CD14-positive monocyte (primary cell): ENCODE measurements at places on chromosomes 2 and 18. TPM values are rescaled to one million over a fixed set of nuclear protein-coding genes. Genes with fewer than 3 reads are reported as not detected.

- H3K4me3 ChIP-seq: no peak overlapping the region
- H3K4me1 ChIP-seq: no peaks in the 10 kb centered on the region
- no peak for DNase-seq
- H3K27me3 ChIP-seq: no peaks in the 10 kb centered on the region
Observed at GRCh38 chr2:203625701-203626100, 80.7 kb upstream of the CD28 start.

TEX44 gene
- polyA plus RNA-seq: not detected in 2 replicates

G6PC2 gene
- not detected for polyA plus RNA-seq

DNA sequence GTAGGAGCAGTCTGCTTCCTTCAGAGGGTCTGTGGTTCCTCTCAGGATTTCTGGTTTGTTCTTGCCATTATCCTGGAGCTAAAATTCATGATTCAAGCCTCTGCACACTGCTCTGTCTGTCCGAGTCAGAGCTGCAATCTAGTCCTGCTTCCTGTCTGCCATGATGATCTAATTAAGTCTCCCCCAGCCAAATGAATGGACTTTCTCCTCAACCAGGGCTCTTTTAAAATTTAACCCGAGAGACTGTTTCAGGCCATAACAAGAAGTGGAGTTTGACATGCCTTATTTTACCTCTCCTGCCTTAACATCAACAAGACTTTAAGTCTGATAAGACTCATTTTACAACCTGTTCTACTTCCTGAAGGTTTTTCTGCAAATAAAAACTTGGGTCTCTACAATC lies 1009.6 kb upstream of the DDX18 start:
- H3K27me3 ChIP-seq: no peaks in the 10 kb centered on the region
- no peak overlapping the region for H3K4me3 ChIP-seq
- no peak overlapping the region for H3K27ac ChIP-seq
- H3K36me3 ChIP-seq: no peaks in the 10 kb centered on the region
- DNase-seq: no peak

DNA sequence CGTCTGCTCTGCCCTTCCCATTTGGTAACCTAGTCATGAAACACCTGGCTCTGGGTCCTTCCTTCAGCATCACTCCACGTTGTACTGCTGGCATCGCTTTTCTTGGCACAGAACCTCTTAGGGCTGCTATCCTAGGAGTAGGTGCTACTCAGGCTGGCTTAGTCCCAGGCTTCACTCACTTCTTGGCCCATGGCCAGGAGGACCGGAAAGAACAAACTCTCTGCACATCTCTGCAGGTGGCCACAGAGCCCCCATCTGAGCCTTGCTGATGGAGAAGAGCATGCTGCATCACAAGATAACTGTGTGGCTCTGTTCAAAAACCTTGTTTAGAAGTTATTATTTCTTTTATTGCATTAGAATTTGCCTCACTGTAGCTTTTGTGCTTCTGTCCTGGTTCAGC lies 447.2 kb upstream of the TNP1 start:
- no peaks in the 10 kb centered on the region for H3K4me1 ChIP-seq
- no peak overlapping the region for H3K4me3 ChIP-seq
- peaks cover 78% of the 10 kb centered on the region for H3K27me3 ChIP-seq
- no peak for DNase-seq
- no peak overlapping the region for H3K27ac ChIP-seq

GRCh38 chr18:62085756-62086155 lies 101.1 kb downstream of the PIGN start:
- H3K4me3 ChIP-seq: no peak overlapping the region
- peak overlapping the region; percentile 5 for H3K27ac ChIP-seq
- H3K36me3 ChIP-seq: peaks cover 6% of the 10 kb centered on the region

- no peaks in the 10 kb centered on the region for H3K36me3 ChIP-seq
- no peak for DNase-seq
- H3K4me3 ChIP-seq: no peak overlapping the region
- no peaks in the 10 kb centered on the region for H3K4me1 ChIP-seq
Observed at GRCh38 chr2:212619954-212620353, 81.4 kb upstream of the ERBB4 start.

- H3K36me3 ChIP-seq: no peaks in the 10 kb centered on the region
- H3K27me3 ChIP-seq: no peaks in the 10 kb centered on the region
- no peak for DNase-seq
- no peaks in the 10 kb centered on the region for H3K4me1 ChIP-seq
Observed at GRCh38 chr2:111689941-111690340, 194.1 kb downstream of the ANAPC1 start.

- no peak overlapping the region for H3K4me3 ChIP-seq
- no peak overlapping the region for H3K27ac ChIP-seq
- H3K36me3 ChIP-seq: no peaks in the 10 kb centered on the region
- DNase-seq: peak; percentile 3
- H3K27me3 ChIP-seq: no peaks in the 10 kb centered on the region
Observed at GRCh38 chr2:166180951-166181812, 53.4 kb upstream of the SCN1A start.

LHCGR gene
- not detected in 2 replicates for polyA plus RNA-seq

DNA sequence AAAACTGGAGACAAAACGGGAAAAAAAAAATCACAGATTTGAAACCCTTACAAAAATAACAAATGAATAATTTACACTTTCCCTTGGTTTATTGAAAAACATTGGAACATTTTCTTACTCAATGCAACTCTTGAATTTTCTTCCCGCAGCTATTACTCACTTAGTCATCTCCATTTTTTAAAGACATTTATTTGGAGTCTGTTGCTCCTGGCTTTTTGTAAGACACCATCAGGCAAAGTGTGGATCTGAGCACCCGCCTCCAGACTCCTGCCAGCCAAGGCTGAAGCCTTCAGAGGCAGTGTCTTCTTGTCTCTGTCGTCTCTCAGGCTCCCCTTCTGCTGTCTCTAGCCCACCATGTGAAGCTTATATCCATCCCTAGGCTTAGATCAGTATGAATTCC lies 46.2 kb downstream of the TRIB2 start:
- DNase-seq: no peak
- no peaks in the 10 kb centered on the region for H3K36me3 ChIP-seq
- no peak overlapping the region for H3K27ac ChIP-seq

AQP12B gene
- not detected for polyA plus RNA-seq

GRCh38 chr2:43169099-43169945 lies 57.1 kb downstream of the ZFP36L2 start:
- peak overlapping the region; percentile 30 for H3K4me3 ChIP-seq
- no peaks in the 10 kb centered on the region for H3K36me3 ChIP-seq
- H3K4me1 ChIP-seq: peaks cover 84% of the 10 kb centered on the region
- no peak for DNase-seq
- no peaks in the 10 kb centered on the region for H3K27me3 ChIP-seq
- H3K27ac ChIP-seq: peak overlapping the region; percentile 91

CFAP65 gene
- not detected for polyA plus RNA-seq

- no peak overlapping the region for H3K27ac ChIP-seq
- H3K27me3 ChIP-seq: no peaks in the 10 kb centered on the region
- H3K36me3 ChIP-seq: no peaks in the 10 kb centered on the region
- no peak for DNase-seq
- no peak overlapping the region for H3K4me3 ChIP-seq
Observed at GRCh38 chr2:238119756-238120462, 18.6 kb upstream of the KLHL30 start.

NLRC4 gene
- polyA plus RNA-seq: 27.3 TPM

OSBPL1A gene
- polyA plus RNA-seq: 4.3 and 9.1 TPM in 2 replicates

DNA sequence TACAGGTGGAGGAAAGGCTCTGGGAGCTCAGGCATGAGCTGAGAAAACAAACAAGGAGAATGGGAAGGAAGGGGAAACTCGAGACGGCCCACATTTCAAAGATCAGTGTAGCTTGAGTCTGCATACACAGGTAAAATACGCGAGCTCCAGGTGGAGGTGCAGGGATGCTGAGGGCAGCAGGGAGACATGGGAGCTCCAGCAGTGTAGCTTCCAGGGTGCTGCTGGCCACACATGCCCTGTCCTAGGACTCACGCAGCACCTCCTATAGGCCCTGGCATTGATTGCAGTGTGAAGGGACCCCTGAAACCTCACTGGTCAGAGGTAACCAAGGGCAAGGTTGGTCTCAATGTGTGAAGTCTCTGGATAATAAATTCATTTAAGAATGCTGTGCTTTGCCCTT lies 362.8 kb upstream of the HS6ST1 start:
- H3K4me1 ChIP-seq: peaks cover 33% of the 10 kb centered on the region
- DNase-seq: no peak
- H3K27me3 ChIP-seq: no peaks in the 10 kb centered on the region
- H3K27ac ChIP-seq: no peak overlapping the region
- no peak overlapping the region for H3K4me3 ChIP-seq
- H3K36me3 ChIP-seq: no peaks in the 10 kb centered on the region

ZSWIM2 gene
- not detected for polyA plus RNA-seq

ZSCAN30 gene
- polyA plus RNA-seq: 1.3 TPM

DNA sequence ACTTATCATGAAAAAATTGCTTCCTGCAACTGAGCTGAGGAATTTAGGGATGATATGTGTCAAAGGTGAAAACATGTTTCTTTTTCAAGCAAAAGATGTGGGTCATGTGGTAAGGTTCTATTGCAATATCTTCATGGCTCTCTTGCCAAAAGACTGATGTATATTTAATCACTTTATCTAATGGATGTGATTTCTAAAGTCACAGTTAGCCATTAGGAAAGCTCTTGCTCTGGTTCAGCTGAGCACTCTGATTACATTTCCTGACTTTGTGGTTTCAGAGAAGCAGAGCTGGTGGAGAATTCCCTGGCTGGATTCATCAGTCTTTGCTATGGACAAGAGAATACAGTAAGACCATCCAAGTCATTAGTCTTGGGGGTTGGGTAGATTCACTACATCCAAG lies 24.4 kb downstream of the SCN9A start:
- H3K27ac ChIP-seq: no peak overlapping the region
- no peak overlapping the region for H3K4me3 ChIP-seq
- H3K27me3 ChIP-seq: no peaks in the 10 kb centered on the region
- no peak for DNase-seq
- no peaks in the 10 kb centered on the region for H3K4me1 ChIP-seq

RAB31 gene
- polyA plus RNA-seq: 44.8 and 106 TPM in 2 replicates

DNA sequence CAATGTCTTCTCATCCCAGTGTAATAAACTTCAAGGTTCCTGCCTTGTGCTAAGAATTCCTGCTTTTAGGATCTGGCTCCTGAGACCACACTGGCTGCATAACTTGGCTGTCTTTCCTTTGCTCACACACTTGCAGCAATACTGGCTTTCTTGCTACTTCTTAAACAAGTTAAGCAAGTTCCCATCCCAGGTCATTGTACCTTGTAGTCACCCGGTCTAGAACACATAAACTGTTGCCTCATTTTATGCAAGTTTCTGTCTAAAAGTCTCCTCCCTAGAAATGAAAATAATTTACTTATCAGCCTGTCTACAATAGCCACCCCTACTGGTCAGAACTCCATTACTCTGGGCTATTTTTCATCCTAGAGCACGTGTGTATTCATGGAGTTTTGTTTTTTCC lies 887.9 kb upstream of the FAM98A start:
- no peaks in the 10 kb centered on the region for H3K4me1 ChIP-seq
- H3K4me3 ChIP-seq: no peak overlapping the region
- no peaks in the 10 kb centered on the region for H3K27me3 ChIP-seq
- H3K27ac ChIP-seq: no peak overlapping the region
- H3K36me3 ChIP-seq: no peaks in the 10 kb centered on the region
- DNase-seq: no peak

GRCh38 chr2:186887107-186888090 lies 38.4 kb upstream of the ZSWIM2 start:
- no peak overlapping the region for H3K4me3 ChIP-seq
- H3K27me3 ChIP-seq: no peaks in the 10 kb centered on the region
- H3K4me1 ChIP-seq: no peaks in the 10 kb centered on the region

GRCh38 chr2:127187831-127188230 lies 32.3 kb downstream of the CYP27C1 start:
- H3K4me1 ChIP-seq: peaks cover 9% of the 10 kb centered on the region
- no peaks in the 10 kb centered on the region for H3K27me3 ChIP-seq
- H3K36me3 ChIP-seq: no peaks in the 10 kb centered on the region
- H3K27ac ChIP-seq: no peak overlapping the region

DNA sequence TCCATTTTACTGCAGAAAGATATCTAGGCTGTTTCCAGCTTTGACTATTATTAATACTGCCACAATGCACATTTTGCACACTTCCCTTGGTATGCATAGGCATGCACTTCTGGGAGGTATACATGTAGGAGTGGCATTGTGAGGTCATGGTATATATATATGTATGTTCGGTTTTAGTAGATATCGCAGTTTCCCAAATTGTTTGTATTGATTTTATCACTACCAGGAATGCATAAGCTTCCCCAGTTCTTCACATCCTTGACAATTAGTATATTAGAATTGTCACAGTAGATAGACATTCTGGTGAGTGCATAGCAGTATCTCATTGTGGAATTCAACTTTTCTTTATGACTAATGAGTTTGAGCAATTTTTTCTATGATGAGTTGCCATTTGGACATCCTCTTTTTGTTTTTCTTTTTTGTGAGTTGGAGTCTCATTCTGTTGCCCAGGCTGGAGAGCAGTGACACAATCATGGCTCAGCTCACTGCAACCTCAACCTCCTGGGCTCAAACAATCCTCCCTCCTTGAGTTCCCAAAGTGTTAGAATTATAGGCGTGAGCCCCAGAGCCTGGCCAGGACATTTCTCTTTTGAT lies 4.2 kb upstream of the GRB14 start:
- H3K36me3 ChIP-seq: no peaks in the 10 kb centered on the region
- no peak overlapping the region for H3K4me3 ChIP-seq
- no peak overlapping the region for H3K27ac ChIP-seq
- peaks cover 31% of the 10 kb centered on the region for H3K27me3 ChIP-seq

FAM124B gene
- 2.1 TPM for polyA plus RNA-seq

- no peaks in the 10 kb centered on the region for H3K27me3 ChIP-seq
- H3K4me3 ChIP-seq: peak within 1 kb of the TSS; percentile 53
- peaks cover 65% of the 10 kb centered on the region for H3K4me1 ChIP-seq
- peak; percentile 83 for DNase-seq
Observed at GRCh38 chr2:224401641-224402342, at the start of gene FAM124B. TSS of gene FAM124B (minus strand) at chr2:224402107. CDS start at chr2:224401768, 339 bp downstream.

GRCh38 chr18:904218-905090 lies at the start of gene ADCYAP1:
TSS of gene ADCYAP1 (plus strand) at chr18:904871. CDS start at chr18:905387, 516 bp downstream.
- H3K27me3 ChIP-seq: peaks cover 74% of the 10 kb centered on the region
- peaks cover 3% of the 10 kb centered on the region for H3K4me1 ChIP-seq
- DNase-seq: no peak
- no peak within 1 kb of the TSS for H3K27ac ChIP-seq
- no peak within 1 kb of the TSS for H3K4me3 ChIP-seq

GRCh38 chr2:239551206-239551605 lies 150.4 kb upstream of the HDAC4 start:
- H3K36me3 ChIP-seq: no peaks in the 10 kb centered on the region
- H3K4me3 ChIP-seq: no peak overlapping the region
- no peaks in the 10 kb centered on the region for H3K27me3 ChIP-seq
